Type B pancreatic cell (in vitro differentiated cells): ENCODE measurements at places on chromosomes 1 and 21.

DNA sequence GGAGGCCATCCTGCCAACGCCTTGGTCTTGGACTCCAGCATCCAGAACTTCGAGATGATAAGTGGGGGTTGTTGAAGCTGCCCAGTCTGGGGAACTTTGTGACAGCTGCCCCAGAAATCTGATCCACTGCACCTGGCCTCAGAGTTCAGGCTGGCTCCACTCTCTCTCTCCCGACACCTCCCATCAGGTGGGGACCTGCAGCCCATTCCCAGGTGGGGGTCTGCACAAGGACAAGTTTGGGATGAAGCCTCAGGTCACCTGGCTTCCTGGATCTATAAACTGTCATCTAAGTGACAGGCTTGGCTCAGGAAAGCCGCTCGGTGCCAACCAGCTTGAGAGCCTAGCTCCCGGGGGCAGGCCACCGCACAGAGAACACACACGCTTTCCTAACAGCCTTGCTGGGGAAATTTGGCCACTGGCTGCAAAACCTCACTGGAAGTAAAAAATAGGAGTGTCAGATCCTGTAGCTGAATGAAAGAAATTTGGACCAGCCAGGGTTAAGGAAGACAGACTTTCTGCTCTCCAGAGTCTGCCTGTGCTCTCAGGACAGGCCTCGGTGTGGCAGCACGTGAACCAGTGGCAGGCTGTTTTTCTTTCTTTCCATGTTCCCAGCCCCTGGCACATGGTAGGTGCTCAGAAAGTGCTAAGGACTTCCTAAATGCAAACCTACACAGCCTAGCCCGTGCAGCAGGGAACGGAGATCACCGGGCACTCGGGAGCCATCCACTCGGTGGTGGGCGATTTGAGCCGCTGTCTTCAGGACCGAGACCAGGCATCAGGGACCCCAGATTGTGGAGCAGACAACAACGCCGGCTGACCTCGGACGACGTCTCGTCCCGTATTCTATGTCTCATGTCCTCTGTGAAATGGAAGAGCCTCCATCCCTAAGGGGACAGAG lies 42.6 kb upstream of the LBR start:
- no peak for DNase-seq

DNA sequence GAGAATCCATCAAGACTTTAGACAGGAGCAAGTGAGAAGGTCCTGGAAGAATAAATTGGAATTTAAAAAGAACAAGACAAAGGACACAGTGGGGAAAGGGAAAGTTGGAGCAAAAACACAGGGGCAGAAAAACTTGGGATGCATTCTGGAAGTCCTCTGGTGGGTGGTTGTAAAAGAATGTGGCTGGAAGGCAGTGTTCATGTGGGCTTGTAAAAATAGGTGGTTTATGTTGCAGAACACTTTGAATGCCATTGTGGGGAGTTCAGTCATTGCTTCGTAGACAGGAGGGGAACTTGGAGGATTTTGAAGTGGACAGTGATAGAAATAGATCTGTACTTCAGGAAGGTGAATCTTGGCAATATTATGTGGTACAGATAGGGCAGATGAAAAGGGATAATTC lies 15.2 kb downstream of the KIF1B start:
- no peak for DNase-seq

- DNase-seq: no peak
These were observed 119.3 kb upstream of the ATP1A1 start for GRCh38 chr1:116253566-116254382.

DNA sequence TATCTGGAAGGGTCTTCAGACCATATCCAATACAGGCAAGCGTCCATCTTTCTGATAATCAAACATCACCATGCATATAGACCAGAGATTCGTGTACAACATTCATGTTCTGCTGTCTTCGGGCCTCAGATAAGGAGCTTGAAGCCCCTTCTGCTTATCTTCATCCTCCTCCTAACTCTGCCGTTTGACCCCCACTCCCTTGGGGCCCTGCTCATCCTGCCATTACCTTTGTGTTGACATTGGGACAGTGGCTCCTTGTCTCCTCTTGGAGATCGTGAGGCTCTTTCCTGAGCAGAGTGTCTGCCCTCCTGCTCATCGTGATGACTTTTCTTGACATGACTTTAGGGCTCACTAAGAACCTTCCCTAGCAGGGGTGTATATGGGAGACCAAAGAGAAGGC lies 37.3 kb downstream of the ACTL8 start:
- no peak for DNase-seq

- no peak for DNase-seq
These were observed at the start of gene EFNA1 for GRCh38 chr1:155127105-155127966. Gene EFNA1 (plus strand): TSS chr1:155127876. CDS start chr1:155127978, 102 bp downstream.

GRCh38 chr1:13487957-13488356 lies 25.8 kb downstream of the LRRC38 start:
- DNase-seq: no peak

GRCh38 chr21:39347537-39347936 lies 1.4 kb downstream of the HMGN1 start:
- DNase-seq: no peak

GRCh38 chr1:99171184-99171813 lies 93.0 kb upstream of the PLPPR4 start:
- no peak for DNase-seq

GRCh38 chr21:45985471-45986315 lies 4.1 kb downstream of the COL6A1 start:
- no peak for DNase-seq

DNA sequence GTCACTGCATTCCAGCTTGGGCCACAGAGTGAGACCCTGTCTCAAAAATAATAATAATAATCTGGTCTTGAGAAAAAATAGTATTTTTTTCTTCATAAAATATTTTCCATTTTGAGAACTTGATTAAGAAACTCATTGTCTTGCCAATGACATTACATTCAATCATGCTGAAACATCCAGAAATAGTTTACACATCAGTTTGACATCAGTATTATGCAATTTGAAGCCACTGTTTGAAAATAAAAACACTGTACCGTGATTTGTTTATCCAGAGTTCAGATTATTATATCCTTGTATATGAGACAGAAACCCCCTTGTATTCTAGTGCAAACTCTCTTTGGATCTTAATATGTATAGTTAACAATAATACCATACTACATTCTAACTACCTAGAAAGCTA lies 6.9 kb downstream of the FMO2 start:
- no peak for DNase-seq

DNA sequence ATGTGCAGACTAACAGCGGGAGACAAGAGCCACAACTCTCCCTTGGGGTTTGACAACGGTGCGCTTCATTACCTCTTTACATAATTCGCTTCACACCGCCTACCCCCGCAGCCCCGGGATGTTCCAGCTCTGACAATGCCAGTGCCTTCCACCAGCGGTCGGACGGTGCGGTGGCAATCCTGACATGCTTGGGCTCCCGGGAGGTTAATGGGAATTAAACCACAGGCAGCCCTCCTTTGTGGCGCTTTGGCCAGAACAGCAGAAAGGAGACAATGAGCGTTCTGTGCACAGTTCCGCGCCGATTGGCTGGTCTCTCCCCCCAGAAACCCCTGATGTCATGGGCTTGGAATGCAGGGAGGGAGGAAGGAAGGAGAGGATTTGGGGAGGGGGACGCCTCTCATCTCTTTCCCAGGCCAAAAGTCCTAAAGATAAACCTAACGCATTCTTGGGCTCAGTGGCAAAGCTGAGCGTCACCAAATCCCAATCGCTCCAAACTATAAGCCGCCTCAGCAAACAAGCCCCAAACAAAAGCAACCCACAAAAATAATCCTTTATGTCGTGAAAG lies 1.3 kb downstream of the CNN3 start:
- DNase-seq: peak; percentile 83

DNA sequence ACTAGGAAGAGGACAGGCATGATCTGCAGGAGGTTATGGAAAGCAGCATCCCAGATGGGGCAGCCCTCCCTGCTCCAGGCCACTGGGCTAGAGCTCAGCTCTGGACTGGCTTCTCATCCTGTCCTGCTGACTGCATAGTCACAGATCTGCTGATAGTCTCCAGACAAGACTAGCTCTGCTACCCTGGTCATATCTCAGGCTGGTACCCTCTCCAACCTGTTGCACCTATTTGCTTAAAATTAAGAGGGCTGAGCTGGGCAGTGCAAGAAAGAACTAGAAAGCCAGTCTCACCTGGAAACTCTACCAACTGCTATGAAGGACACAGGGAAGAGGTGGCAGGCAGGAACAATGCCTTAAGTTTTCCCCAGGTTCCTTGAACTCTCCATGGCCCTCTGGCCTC lies 40.4 kb downstream of the ITPKB start:
- DNase-seq: no peak

GRCh38 chr1:233094269-233094668 lies 143.9 kb downstream of the NTPCR start:
- no peak for DNase-seq

DNA sequence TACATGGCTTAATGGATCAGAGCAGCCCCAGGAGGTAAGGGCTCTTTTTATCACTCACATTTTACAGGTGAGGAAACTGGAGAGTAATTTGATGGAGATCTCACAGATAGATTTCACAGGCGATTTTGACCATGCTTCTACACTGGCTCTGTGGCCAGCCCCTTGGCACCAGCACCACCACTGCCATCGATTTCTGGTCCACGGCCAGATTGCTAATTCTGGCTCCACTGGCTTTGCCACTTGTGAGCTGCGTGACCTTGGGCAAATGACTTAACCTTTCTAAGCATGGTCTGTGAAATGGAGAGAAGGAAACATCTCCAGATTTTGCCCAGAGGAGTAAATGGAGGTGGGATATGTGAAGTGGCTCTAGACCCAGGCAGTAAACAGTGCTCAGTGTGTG lies 32.6 kb downstream of the KCNC4 start:
- DNase-seq: no peak

DNA sequence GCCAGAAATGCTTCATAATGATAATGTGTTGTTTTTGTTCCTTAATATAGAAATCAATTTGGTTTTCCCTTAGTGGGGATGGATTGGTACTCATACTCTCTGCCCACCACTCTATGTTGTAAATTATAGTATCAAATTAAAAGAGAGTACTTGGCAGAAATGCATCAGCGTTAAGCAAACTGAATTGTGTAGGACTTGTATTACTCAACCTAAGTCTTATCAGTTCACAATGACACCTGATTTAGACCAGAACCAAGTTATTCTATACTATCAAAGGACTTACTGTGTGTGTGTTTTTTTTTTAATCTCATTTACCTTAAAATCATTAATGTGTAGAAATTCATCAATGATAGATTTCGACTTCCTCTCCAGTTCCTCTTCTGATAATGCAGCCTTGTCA lies 62.0 kb upstream of the HP1BP3 start:
- DNase-seq: no peak

DNA sequence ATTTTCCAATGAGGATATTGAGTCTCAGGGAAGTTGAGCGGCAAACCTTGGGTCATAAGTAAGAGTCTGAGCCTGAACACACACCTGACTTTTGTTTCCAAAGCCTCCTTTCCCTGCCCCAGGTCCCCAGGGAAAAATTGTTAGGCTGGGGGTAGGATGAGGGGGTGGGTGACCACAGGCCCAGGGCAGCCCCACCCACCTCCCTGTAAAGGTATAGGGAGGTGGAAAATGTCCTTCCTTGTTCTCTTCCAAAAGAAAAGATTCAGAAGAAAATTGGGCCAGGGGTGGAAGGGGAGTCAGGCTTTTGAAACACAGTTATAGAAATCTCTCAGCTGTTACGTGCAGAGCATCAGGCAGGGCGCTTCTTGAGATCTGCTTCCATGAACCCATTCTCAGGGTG lies 129.7 kb upstream of the NGF start:
- no peak for DNase-seq

GRCh38 chr1:201538612-201539551 lies at the start of gene NAV1:
Gene NAV1 (plus strand): TSS chr1:201539127. CDS start chr1:201622885, 83,758 bp downstream.
- peak; percentile 79 for DNase-seq
